AG04449 (cell line): ENCODE measurements at places on chromosomes 7 and 10.

DNA sequence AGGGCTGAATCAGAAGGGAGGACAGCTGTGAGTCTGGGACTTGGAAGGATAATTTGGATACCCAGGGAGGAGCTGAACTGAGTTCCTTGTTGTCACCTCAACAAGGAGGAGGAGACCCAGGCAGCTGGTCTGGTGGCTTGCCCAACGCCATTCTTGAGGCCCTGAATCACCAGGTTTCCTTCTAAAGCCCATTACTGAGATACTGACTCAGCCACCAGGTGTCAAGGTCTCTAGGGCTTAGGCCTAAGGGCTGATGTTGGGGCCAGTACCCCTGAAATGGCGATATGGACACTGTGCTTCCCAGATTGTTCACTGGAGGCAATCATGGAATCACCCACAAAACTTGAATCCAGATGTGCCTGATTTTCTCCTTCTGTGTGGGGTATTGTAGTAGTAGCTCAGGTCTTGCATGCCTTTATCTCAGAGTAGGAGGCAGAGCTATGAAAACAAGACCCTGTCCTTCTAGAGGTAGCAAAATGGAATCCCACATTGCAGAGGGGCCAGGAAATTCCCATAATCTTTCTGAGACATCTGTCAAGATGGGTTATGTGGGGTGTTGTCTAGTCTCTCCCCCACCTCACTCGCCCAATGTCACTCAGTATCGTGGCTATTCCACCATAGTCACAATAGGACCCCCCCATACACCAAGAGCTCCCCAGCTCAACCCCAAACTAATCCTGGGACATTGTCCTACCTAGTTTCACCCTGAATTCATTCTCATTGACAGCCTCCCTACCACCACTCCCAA, 1.8 kb upstream of the ATG9B start:
- DNase-seq: no peak

- no peak for DNase-seq
Observed at GRCh38 chr7:75820688-75821087, 7.1 kb upstream of the CCL24 start.

GRCh38 chr7:156768698-156769472, 124.1 kb downstream of the LMBR1 start:
- no peak for DNase-seq

- no peak for DNase-seq
Observed at GRCh38 chr10:94066411-94066810, 72.7 kb downstream of the PLCE1 start.

GRCh38 chr7:45242698-45243097, 85.1 kb downstream of the RAMP3 start:
- no peak for DNase-seq
